Endothelial cell of umbilical vein (primary cell): ENCODE measurements at places on chromosomes 2 and 18. TPM values are rescaled to one million over a fixed set of nuclear protein-coding genes. Genes with fewer than 3 reads are reported as not detected.
A peak's percentile ranks its signal among the peaks of the same experiment; 100 is the strongest.

LOXL3 gene
- 0.95 and 0.97 TPM in 2 replicates for total RNA-seq

FZD7 gene
- 0.23 and 0.29 TPM in 2 replicates for total RNA-seq

SCN7A gene
- not detected in 2 replicates for total RNA-seq

DNA sequence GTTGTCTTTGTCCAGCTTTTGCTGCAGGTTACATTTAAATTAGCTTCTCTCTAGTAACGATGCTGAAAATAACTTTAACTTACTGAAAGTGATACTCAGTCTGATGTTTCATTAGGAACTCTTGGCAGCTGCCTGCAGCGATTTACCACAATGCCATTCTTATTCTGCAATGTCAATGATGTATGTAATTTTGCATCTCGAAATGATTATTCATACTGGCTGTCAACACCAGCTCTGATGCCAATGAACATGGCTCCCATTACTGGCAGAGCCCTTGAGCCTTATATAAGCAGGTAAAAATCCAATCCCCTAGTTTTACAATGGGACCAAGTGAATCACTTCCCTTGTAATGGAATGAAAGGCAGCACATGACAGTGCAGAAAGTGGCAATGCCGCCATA, 16.3 kb upstream of the MFF start:
- DNase-seq: no peak

DNA sequence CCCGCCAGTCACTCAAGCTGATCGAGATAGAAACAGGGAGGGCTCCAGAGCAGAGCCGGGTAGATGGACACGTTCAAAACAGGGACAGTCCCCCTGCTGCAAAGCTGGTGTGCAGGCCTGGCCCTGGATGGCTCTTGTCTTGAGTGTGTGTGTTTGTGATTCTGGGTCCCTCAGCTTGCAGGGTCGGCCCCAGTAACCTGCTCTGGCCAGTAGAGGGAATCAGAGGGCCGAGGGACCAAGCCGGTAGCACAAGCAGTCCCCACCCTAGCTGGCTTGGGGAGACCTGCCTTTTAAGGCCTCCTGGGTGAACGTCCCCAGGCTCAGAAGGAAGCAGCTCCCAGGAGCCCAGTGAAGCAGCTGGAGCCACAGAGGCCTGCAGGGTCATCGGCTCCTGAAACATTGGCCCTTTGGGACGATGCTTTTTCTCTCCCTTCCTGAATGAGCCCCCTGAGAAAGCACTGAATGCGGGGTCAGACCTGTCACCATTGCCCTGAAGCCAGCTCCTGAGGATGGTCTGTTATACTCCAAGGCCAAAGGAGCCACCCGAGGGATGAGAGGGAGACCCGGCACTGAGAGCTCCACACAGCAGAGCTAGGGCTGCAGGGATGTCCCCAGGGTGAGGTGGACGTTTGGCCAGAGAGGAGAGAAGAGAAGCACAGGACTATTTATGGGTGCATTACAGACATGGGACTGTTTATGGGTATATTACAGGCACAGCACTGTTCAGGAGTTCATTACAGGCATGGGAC, 15.4 kb upstream of the MLPH start:
- DNase-seq: peak; percentile 22

DNA sequence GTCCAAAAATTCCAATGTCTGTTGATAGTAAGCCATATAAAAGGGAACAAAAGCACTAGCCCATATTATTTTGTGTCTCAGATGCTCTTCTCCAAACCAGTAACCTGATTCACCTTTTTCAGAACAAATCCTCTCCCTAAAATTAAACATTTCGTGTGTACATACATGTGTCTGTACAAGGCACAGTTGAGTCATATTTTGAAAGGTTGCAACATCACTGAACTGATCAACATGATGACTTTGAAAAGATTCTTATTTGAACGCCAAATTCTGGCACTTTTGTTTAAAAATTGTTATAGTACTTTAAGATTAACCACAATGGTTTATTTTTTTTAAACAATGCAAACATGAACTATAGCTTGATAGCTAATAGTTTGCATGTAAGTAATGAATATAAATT, 102.5 kb downstream of the RIT2 start:
- DNase-seq: no peak

DNA sequence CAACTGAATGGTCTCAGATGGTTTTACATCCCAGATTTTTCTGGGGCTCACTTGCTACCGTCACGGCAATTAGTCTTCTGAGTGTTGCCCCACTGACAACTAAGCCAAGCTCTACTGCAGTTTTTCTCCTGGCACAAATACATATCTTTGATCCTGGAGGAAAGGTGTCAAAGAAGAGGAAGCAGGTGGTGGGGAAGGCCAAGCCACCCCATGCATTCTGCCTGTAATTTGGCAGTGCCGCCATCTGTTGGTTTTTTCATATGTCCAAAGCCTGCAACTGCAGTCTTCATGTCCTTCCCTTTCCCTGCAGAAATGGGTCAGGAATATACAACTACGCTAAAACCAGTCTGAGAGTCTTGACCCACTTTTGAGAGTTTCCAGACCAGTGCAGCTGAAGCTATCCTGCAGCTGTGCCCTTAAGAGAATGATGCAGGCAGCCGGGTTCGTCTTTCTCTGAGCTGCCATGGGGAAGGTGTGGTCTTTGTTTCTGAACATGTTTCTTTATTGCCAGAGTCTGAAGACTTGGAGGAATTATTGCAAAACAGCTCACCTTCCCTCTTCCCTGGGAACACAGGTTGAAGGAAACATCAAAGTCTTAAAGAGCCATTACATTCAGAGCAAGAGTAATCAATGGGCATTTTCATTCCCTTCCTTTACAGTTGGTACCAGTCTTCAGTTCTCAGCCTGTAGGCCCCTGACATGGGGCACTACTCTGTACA, 71.8 kb upstream of the ATL2 start:
- no peak for DNase-seq

GRCh38 chr2:23124214-23124750, 260.7 kb upstream of the KLHL29 start:
- DNase-seq: no peak

DNA sequence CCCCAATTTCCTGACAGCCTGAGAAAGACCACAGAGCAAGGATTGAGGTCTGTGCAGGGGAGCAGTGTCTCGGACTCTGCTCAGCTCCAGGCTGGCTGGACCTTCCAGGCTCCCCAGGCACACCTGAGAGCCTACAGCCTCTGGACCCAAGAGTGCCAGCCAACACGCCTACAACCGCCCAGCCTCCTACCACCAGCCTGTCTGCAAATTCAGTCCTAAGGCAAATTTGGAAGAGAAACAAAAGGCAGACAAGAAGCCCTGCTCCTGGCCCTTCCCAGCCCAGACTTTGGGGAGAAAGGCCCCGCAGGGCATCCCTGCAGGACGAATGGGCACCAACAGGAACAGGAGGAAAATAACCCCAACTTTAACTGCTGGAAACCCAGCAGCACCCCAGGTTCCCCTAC, 1.9 kb downstream of the HS6ST1 start:
- DNase-seq: no peak

DNA sequence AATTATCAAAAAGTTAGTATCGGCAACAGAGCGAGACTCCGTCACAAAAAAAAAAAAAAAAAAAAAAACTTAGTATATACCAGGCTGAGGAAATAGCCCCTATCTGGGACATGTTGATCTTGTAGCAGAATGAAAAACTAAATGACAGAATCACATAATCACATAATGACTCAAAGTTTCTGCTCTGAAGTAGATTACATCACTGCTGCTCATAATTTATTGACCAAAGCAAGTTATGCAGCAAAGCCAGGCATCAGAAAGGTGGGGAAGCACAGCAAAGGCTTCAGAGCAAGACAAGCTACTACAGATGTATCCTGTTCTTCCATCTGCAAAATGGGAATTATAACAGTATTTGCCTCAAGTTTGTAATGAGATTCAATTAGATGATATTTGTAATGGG, 68.1 kb downstream of the BOD1L2 start:
- DNase-seq: no peak

DNA sequence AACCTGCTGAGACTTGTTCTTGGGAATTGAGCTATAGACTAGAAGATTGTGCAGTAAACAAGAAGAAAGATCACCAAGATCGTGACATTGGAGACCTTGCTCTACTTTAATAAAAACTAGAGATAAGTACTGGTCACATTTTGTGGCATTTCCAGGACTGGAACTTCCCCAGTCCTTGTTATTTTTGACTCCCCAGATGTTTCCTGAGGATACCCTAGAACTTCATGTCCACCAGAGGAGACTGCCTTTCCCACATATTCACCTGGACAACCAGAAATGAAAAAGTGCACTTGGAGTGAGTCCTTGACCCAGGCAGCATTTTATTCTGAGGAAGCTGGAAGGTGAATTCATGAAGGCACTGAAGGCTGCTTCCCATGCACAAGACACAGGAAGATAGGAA, 5.7 kb downstream of the CD207 start:
- peak; percentile 43 for DNase-seq

DNA sequence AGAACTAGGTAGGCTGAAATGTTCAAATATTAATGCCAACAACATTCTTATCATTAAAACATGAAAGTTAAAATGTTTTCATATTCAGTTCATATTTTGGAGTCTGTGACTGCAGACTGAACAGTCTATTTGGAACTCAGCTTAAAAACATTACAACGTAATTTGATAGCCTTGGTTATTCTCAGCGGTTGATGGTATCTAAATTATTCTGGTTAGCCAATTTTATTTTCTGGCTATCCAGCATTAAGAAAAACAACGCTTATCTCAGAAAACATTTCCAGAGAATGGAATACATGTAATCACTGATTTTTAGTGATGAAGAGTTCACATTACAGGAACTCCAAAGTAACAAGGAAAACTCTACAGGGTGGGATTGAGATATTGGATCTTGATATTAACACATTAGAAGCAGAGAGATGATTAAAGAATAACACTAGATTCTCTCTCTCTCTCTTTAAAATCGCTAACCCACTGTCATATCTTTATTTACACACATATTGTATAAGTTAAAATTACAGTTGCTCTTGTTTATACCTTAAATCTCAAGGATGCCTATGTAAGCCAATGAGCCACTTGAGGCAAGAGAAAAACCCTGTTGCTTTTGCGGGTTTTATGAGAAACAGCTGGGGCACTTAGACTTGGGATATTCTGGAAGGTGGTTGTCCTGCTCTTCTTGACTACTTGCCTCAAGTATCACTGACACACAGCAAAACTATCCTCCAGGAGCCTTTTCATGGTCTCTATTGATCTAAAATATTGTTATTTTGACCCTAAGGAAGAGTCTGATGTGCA, 84.9 kb downstream of the ICOS start:
- DNase-seq: no peak

DNA sequence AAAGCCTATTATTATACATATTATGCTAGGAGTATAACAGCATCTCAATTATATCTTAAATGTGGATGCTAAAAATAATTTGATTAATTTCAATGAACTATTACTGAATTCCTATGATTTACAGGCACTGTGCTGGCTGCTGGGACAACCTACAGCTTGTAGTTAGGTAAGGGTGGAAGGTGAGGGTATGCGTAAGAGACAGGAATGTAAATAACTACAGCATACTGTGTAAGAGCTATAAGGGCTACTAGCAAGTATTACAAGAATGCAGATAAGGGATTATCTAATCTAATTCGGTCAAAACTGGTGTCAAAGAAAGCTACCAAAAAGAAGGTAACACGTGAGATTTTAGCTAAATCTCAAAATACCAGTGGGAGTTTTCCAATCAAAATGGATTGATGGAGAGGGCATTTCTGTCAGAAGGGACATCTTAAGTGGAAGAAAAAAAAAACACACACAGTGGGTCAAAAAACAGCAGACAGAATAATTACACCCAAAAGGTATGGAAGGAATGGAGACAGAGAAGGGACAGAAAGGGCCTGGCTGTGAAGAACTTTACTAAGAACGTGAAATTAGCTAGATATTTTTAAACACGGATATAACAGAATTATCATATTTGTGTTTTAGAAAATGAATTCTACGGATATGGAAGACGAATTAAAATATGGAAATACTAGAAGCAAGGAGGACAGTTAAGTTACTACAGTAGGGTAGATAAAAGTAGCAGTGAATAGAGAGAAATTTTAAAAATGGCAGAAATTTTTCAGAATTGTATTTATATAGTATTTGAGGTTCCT, 47.1 kb downstream of the STRN start:
- DNase-seq: no peak

- no peak for DNase-seq
These were observed 24.5 kb upstream of the PEX13 start for GRCh38 chr2:60992985-60993392.

GRCh38 chr2:69226903-69227302, 160.1 kb downstream of the GFPT1 start:
- DNase-seq: no peak

DNA sequence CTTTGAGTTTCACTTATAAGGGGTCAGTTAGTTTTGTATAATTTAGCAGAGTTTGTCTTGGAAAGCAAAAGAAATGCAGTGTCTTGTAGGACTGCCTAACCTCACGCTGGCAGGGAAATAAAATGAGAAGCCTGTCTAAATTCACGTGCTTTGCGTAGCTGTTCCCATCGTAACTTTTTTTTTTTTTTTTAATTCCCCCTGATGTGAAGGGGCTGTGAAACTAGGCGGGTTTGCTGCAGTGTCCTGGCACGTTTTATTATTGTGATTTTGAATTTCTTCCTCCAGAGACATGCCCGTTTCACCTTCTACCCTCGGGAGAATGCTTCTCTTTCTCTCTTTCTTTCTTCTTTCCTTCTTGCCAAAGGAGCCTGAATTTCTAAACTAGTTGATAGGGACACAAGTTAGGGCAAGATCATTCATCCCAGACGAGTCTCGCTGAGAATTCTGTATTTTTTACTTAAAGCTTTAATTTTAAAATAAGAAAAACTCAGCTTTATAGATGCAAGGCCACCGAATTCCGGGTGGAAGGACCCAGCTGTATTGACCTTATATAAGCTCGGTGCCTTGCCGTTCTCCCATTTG, 2.3 kb downstream of the MEIS1 start:
- DNase-seq: peak; percentile 42

- DNase-seq: no peak
These were observed 70.5 kb upstream of the ZCCHC2 start for GRCh38 chr18:62452280-62452831.

DNA sequence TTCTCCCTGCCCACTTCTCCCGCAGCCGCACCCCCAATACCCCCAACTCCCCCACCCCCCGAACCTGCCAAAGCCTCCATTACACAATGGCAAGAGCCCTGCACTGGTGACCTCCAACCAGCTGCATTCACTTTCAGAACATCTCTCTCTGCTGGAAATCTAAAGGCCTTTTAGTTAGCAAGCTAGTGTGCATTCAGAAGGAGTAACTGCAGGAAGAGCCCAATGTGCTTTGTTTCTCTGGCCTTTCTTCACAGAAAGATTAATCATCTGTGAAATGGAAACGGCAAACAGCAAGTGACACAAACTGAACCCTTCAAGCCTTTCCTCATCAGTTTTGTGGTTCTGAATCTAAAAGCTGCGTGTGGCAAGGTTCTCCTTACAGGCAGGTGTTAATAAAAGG, 124.2 kb downstream of the OLA1 start:
- no peak for DNase-seq

DNA sequence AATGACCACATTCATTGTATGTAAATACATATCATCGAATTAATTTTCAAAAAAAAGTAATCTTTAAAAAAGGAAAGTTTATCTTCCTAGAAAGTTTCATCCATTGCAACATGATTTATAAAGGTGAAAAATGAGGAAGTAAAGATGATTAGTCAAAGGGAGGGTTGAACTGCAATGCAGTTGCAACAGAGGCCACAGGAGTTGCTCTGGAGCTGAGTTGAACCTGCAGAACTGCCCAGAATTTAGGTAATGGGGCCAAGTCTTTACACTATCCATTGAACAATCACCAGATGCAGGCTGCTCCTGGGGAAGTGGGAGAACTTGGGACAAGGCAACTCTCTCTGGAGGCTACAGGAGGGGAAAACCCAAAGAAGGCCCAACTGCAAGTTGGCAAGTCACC, 390.7 kb downstream of the METTL4 start:
- DNase-seq: no peak
